Esophagus squamous epithelium (tissue), 5 donors: ENCODE measurements at places on chromosomes 11 and 22.

DNA sequence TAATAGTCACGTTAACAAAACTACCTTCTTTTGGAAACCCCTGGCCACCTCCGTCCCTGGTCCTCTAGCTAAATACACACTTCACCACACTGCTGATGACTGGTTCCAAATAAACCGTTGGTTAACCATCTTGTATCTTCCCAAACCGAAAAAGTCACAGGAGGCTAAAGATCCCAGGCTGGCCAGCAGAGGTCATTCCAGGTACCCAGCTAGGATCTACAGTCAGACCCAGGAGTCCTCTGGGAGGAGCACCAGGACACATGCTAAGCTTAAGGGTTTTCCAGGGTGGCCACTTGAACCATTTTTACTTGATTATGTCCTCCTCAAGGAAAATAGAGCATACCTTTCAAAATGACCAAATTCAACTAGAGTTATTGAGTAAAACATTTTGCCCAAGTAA, 103.2 kb downstream of the ETS1 start:
- no peak for DNase-seq

DNA sequence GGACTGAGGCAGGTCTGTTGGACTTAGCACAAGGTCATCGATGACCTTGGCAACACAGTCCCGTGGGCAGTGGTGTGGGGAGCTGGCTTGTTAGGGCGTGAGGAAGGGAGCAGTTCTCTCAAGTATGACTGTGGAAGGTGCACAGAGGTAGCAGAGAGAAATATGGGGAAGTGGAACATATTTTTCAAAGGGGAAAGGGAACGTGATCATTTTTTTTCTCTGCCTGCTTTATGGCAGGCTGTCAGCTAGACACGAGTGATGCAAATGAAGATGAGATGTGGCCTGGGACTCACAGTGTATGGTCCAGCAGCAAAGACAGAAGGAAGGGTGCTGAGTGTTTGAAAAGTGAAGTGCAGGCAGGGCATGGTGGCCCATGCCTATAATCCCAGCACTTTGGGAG, 30.6 kb downstream of the ADAMTS8 start:
- DNase-seq, result no peak

DNA sequence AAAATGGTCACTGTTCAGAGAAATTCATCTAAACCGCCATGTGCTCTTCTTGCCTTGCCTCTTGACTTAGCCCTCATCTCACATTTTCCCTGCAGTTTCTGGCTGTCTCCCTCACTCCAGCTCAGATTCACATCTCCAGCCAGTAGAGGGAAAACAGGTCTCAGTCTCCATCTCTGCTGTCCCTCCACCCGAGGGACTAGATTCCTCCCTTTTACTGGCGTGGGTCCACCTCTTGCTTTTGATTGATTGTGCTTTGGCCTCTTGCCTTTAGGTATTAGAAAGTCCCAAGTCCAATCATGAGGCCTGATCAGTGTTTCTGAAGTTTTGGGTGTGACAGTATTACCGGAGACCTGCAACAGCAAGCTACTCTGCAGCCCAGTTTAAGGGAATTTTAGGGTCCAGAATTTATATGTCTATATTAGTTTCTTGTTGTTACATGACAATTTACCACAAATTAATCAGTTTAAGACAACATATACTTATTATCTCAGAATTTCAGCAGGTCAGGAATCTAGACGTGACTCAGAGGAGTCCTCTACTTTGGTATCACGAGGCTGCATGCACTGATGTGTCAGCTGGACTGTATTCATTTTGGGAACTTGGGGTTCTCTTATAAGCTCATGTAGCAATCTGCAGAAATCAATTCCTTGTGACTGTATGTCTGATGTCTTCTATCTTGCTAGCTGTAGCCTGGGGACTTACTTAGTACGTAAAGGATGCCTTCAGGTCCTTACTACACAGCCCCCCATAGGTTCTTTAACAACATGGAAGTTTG, 805.2 kb upstream of the CCDC90B start:
- no peak for DNase-seq

DNA sequence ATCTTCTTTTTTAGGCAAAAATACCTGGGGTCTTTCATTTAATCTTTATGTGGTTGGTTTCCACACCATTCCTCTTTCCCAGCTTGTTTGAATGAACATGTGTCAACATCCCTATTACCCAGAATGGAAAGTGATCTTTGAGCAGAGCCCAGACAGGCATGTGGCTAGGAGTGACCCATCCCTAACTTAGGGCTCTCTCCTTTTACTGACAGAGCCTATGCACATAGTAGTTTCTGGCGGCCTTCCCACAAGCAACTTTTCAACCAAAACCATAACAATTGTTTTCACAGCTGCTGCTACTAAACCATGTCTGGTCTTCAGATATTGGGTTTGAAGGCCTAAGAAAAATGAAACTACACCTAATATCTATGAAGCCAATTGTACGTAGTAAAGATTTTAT, 107.5 kb downstream of the TENM4 start:
- no peak for DNase-seq

DNA sequence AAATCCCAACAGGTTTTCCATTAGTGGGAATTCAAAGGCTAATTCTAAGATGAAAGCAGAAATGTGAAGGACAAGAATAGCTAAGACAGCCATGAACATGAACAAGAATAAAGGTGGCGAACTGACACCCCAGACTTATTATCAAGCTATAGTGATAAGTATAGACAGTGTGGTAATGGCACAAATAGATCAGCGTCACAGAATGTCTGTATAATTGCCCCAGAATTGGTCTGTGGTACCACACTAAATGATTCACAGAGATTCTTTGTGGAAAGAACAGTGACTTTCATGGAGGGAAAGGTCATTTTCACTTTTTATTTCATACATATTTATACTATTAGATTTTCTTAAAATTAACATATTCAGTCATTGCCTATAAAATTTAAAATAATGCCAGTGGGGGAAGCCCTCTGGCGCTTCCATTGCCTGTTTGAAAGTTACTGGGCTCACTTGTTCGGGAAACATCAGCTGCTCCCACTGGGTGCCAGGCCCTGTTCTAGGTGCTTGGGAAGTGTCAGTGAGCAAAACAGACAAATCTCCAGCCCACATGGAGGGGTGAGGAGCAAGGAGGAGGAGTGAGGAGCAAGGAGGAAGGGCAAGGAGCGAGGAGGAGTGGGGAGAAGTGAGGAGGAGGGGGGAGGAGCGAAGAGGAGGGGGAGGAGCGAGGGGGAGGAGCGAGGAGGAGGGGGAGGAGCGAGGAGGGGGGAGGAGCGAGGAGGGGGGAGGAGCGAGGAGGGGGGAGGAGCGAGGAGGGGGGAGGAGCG, 11.3 kb upstream of the NLRP6 start:
- no peak for DNase-seq

- DNase-seq, result no peak
Observed at GRCh38 chr22:32822179-32822877, 20.8 kb downstream of the TIMP3 start.

- no peak for DNase-seq
Observed at GRCh38 chr22:38482662-38483308, 14.9 kb downstream of the KDELR3 start.

DNA sequence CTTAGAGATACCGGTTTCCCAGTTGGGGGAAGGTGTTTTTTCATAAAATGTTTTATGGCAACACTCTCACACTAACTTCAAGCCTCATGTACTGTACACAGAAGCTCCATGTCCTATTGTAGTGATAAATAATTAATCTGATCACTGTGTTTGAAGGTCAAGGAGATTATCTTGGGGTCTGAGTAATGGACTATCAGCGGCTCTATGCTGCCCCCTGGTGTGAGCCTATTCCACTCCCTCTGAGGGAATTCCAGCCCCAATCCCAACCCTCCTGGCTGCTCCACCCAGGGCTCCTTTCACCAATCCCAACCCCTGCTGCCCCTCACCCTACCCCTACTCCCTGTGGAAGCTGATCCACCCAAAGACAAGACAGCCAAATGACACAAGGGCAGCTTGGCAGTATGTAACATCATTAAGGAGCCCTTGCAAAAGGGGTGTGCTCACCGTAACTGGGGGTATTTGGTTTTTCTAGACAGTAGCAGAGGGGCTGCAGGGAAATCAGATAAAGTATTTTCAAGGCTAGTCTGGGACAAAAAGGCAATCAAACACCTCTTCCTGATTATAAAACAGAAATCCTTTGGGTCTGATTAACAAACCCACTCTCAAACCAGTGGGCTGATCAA, 22.3 kb downstream of the HPS4 start:
- DNase-seq, result no peak

DNA sequence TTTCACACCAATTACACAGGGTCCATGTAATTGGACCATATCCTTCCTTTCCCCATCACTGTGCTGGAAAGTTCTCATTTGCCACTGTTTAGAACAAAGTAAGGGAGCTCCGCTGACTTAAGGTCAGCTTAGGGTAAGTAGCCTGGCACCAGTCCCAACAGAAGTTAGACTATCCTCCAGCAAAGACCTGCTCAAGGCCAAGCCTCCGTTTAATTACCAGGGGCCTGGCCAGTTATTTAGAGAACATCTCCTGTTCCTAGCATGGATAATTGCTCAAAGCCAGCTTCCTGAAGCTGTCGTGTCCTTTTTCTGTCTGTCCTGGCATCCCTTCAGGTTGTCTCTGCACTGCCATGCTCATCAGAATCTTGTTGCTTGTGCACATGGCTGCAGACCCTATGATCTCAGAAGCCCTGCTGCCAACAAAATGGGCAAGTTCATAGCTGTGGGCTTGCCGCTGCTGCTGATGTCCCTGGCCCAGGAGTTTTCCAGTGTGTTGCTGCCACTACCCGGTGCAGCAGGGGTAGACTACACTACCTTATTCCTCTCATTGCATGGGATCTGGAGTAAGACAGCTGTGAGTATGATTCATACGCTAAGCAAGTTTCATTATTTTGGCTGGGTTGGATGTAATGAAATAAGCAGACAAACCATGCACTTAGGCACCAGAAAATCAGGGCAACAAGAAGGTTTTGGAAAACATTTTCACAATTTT, 8.1 kb downstream of the OR8A1 start:
- DNase-seq, result no peak

DNA sequence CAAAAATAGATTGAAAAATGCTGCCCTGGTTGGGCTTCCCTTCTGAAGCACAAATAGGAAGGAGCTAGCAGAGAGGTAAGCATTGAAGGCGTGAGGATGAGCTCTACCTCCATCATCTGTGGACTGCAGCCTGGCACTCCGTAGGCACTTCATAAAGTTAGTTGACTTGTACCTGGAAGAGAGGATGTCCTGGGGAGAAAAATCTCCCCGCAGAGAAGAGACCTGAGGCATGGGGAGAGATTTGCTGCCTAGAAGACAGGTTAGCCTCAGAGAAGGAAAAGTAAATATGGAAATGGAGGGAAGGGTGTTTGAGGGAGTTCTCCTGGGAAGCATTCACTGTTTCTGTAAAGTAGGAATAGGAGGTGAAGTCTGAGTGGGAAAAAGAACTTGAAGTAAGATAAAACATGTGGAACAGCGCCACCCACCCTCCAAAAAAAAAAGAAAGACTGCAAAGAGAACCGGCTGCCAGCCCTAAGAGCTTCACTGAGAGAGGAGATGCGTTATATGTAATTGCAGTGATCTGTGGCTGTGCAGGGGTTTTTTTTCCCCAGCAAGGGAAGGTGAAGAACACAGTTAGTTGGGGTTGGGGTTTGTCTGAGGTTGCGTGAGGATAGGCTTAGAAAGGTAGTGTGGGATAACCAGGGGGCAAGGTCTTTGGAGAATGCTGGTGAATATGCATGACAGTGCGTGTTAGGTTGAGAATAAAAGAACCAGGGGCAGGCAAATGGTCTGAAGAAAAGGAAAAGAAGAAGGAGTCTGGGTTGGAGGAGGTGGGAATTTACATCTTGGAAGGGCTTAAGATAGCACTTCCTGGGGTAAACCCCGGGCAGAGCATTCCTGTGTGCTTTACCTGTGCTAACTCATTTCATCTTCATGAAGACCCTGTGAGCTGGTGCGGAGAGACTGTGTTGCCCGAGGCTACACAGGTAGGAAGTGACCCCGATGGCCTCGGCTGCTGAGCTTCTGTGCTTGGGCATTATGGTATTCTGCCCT, 16.0 kb downstream of the TNRC6B start:
- DNase-seq, result no peak

- DNase-seq, result no peak
Observed at GRCh38 chr11:135004495-135004894, 592.5 kb upstream of the B3GAT1 start.

DNA sequence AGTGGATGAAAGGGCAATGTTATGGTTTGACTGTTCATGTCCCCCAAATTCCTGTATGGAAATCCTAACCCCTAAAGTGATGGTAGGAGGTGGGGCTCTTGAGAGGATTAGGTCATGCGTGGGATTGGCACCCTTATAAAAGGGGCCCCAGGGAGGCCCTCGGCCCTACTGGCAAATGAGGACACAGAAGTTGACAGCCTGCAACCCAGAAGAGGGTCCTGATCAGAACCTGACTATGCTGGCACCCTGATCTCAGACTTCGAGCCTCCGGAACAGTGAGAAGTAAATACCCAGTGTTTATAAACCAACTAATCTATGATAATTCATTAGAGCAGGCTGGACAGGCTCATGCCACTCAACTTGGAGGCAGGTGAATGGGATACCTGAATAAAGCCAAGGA, 8.7 kb downstream of the IFITM10 start:
- DNase-seq, result no peak

DNA sequence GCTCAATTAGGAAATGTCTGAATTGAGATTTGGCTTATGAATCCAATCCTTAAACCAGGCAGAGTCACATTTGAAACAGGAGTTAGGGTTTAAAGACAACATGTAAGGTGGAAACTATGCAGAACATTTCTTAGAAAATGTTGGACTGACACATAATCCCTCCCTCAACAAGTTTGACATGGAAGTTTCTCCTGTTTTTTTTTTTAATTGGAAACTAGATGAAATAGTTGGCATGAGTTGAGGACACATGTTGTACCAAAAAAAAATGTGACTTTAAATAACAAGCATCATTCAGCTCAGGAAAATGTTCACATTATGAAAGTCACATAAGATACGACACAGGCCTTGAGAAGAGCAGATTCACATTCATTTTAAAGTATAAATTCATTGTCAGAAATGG, 154.9 kb upstream of the DDI1 start:
- no peak for DNase-seq

GRCh38 chr11:62400760-62401159, 18.1 kb upstream of the SCGB1A1 start:
- DNase-seq, result no peak

DNA sequence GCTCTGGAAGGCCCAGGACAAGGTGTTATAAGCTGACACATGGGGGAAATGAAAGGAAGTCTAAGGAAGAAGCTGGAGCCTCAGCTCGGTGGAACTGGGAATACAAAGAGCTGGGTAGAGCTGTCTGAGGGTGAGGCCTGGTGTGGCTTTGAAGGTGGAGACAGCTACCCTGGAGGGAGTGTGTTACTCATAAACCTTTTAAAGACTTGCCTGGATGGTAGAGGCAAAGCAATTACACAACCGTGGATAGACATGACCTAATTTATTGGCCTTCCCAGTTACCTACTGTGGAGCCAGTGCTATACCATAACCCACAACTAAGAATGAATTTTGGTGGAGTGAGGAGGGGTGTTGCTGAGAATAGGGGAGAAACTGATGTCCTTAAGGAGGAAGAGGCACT, 22.6 kb downstream of the EXPH5 start:
- no peak for DNase-seq
